Parietal lobe (tissue), 2 donors: ENCODE measurements at places on chromosomes 2 and 18. TPM values are rescaled to one million over a fixed set of nuclear protein-coding genes. Genes with fewer than 3 reads are reported as not detected.

The REG3A gene
- not detected for total RNA-seq

The ABCB11 gene
- total RNA-seq = 1.6 TPM

The MORN2 gene
- total RNA-seq = 21.3 TPM

The RIF1 gene
- 122 TPM for total RNA-seq
